HuH-7.5 (cell line): ENCODE measurements at places on chromosomes 5 and 9.

DNA sequence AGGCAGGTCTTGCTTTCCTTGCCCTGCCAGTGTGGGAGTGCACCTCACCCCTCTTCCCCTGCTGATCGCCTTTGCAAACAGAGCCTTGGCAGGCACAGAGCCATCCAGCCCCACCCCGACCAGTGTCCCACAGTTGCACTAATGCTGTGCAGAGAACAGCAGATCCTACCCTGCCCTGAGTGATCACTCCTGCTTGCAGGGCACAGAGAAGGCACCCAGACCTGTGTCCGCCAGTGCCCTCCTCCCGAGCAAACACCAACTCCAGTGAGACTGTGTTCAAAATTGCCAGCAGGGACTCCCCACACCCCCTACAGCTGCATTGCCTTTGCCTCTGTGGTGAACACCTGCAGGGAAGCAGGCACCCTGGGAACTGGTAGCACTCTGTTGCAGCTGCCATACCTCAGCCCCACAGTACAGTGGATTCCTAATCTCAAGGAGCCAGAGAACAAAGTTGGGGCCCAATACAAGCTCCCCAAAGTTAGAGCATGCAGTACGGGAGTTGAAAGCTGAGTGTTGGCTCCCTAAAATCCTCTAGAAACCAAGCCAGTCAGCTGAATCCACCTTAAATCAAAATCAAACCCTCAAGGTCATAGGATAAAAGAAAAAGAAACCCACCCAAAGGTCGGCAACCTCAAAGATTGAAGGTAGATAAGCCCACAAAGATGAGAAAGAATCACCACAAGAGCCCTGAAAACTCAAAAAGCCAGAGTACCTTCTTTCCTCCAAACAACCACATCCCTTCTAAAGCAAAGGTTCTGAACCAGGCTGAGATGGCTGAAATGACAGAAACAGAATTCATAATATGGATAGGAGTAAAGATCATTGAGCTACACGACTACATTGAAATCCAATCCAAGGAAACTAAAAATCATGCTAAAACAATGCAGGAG is 92.9 kb upstream of the PIK3R1 start:
- DNase-seq = no peak

GRCh38 chr5:157290156-157290980 is 24.4 kb downstream of the CYFIP2 start:
- no peak for DNase-seq

DNA sequence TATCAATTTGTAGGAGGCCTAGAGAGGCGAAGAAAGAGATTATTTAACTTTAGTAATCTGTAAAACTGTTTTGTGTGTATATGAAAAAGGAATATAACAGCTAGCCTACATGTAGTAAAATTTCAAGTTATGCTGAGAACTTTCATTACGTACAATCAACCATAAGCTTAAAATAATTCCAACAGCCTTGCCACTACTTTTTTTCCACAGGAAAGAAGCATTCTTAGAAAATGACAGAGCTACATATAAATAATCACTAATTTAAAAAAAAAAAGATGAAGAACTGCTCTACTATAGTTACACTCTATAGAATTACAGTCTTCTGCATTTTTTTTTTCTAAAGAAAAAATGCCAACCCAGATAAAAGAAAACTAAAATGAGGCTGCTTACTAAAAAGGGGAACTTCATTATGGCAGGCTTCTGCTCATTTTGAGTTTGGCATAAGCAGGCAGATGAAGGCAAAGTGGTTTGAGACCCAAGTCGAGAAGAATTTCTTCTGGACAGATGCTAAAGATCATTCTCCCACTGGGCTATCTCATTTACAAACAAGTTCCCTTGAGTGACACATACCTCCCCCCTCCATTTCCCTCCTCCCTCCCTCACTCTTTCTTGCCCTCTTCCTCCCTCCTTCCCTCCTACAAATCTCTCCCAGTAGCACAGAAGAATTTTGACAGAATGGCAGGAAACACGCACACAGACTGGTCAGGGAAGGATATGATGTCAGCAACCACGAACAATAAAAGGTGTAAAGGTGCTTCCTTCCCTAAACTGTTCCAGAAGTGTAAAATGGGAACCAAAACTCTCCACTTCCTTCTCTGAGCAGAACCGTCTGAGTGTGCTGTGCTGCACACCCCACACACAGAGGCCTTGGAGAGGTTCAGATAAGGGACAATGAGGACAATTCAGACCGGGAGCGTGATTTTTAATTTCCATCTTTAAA is 56.1 kb downstream of the MEF2C start:
- DNase-seq = no peak

- DNase-seq = no peak
Observed at GRCh38 chr9:4837261-4838188, 44.8 kb downstream of the RCL1 start.

- no peak for DNase-seq
Observed at GRCh38 chr9:27436234-27436633, 87.9 kb upstream of the IFNK start.

DNA sequence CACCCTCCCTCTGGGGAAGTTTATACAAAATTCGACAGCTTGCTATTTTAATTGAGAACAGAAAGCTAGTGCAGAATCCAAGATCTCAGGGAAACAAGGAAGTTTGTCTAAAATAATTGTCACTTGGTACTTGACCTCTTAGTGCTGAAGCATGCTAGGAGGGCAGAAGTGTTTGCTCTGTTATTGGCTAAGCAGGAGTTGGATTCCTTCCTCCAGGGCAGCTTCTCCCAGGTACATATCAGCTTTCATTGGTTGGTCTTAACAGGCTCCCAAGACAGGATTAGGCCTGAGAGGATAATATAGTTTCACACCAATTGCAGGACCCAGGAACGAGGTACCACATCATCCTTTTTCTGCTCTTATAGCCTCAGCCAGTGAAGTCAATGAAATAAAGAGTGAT is 432.8 kb downstream of the IRX1 start:
- no peak for DNase-seq

DNA sequence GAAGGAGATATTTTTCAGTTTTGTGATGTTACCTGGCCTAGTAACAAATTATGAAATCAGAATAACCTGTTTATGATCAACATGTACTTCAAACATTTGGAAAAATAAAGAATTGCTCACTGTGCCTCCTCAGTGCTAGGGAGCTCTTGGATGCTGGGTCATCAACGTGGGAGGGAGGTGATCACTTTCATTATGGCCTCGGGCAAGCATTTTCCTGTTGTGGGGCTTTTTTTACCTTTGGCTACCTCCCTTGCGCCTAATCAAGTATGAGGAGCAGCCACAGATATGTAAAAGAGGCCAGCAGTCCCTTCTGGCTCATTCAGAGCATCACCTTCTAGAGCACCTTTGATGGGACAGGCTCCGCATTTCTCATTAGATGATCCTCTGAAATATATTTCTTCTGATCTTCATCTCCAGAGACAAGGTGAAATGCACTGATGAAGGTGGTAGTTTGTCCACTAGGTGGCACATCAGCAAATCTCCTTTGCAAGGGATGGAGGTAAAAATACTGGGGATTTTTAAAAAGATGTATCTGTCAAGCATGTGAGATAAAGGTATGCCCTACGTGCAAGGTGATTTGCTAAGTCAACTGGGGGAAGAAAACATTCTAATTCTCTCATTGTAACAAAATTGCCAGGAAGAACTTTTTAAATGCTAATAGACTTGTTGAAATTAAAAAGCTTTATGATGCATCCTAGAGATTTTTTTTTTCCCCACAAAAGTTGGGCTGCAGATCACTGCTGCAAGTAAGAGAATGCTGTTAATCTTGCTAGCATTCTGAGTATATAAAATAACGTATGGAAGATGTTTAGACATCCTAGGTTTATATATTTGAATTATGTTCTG is 218.2 kb downstream of the MAST4 start:
- peak; percentile 41 for DNase-seq

DNA sequence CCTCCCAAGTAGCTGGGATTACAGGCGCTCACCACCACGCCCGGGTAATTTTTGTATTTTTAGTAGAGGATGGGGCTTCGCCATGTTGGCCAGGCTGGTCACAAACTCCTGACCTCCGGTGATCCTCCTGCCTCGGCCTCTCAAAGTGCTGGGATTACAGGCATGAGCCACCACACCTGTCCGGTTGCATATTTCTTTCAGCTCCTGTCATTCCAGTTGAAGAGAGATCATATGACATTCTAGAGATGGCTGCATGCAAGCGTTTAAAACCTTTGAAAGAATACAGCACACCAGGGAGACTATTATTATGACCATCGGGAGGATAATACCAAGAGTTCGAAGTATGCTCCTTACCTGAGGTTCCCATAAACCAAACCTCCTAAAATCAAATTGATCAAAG is 9.6 kb upstream of the NIM1K start:
- no peak for DNase-seq

GRCh38 chr9:78493166-78493742 is 196.3 kb downstream of the PSAT1 start:
- DNase-seq = no peak

GRCh38 chr9:136875155-136875554 is 9.0 kb upstream of the EDF1 start:
- no peak for DNase-seq

GRCh38 chr5:150393096-150393645 is 19.5 kb downstream of the CD74 start:
- DNase-seq = no peak

DNA sequence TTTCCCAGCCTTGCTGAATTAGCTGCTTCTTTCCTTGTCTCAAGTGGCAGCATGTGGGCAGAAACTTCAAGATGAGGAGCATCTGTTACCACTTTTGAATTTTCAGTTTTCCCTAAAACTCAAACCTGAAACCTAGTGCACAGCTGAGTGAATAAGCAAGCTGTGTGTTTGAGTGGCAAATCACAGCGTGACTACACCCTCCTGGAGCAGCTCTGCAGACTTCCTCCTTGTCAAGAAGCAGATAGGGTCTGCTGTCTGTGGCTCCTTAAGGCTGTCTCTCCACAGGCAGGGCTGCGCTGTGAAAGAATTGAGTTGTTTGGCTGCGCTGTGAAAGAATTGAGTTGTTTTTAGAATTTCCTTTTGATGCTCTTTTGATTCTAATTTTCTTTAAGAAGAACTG is 179.7 kb upstream of the HAPLN1 start:
- no peak for DNase-seq

- no peak for DNase-seq
Observed at GRCh38 chr9:98763986-98764745, 32.2 kb downstream of the ANKS6 start.

DNA sequence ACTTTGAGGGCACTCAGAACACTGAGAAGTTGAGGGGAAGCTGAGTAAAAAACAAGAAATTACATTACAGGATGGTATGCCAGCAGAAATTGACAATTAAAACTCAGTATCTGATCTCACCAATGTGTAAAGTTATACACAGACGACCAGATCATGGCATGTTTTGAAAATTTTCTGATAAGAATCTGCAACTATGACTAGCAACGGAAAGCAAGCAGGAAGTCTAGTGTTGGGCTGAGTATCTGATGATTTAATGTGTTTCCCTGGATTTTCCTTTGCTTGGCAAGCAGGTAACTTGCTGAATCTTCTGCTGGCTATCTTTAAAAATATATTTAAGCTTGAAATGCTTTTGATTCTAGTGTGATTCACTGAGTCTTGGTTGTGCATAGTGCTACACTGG is 5.2 kb upstream of the GCNT4 start:
- DNase-seq = no peak

DNA sequence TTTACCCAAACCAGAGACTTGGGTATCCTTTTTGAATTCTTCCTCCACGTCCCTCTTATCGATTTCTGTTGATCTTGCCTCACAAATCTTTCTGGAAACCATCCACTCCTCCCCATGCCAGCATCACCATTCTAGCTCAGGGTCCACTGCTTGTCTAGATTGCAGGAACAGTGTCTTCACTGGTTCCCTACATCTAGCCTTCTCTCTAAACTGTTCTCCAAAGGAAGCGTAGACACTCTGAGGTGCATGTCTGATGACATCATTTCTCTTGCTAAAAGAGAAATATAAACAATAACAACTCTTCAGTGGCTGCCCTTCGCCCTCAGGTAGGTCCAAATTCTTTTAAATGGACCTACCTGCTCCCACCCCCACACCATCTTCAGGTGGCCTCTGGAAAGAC is 200.1 kb downstream of the DCP2 start:
- DNase-seq = no peak

- no peak for DNase-seq
Observed at GRCh38 chr5:177520916-177521513, 4.3 kb upstream of the DDX41 start.

- no peak for DNase-seq
Observed at GRCh38 chr5:161421067-161421466, 125.5 kb downstream of the GABRB2 start.

DNA sequence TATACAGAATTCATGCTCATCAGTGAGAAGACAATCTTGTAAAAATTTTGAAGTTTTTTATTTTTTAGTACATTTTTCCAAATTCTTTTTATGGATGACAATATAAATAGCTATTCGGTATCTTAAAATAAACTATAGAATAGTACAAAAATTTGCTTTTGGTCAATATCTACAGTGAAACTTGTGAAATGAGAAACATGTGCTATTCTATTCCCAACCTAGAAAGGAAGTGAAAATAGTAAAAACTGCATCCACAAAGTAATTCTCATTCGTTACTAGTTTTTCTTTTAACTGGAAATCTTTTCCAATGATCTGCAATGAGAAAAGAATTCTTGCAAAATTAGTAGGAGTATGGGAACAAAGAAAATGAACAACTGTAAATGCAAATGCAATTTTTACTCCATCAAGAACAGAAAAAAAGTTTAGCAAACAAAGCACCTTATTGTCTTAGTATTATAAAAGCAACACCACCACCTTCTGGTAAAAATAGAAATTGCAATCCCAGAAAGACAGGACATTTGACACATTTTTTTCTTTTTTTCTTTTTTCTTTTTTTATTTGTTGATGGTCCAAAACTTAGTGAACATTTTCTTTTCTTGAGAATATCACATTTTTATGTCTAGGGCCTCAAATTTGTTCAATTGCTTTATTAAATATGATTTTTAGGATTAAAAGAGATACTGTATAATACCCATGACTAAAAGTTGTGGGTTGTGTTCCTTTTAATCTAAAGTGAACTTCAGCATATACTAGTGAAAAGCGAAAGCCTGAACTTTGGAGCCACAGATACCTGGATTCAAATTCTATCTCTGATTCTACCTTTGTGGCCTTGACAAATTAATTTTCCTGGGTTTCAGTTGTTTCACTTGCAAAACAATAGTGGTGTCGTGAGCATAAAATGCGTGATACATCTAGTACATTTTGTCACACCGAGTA is 72.3 kb downstream of the SLCO4C1 start:
- no peak for DNase-seq

GRCh38 chr5:75931175-75931574 is 152.0 kb upstream of the SV2C start:
- DNase-seq = no peak

GRCh38 chr5:126139773-126140172 is 283.4 kb upstream of the GRAMD2B start:
- DNase-seq = no peak

GRCh38 chr9:112861638-112862555 is 28.8 kb downstream of the SLC46A2 start:
- no peak for DNase-seq

- no peak for DNase-seq
Observed at GRCh38 chr5:176722757-176723156, 75.5 kb downstream of the TSPAN17 start.

DNA sequence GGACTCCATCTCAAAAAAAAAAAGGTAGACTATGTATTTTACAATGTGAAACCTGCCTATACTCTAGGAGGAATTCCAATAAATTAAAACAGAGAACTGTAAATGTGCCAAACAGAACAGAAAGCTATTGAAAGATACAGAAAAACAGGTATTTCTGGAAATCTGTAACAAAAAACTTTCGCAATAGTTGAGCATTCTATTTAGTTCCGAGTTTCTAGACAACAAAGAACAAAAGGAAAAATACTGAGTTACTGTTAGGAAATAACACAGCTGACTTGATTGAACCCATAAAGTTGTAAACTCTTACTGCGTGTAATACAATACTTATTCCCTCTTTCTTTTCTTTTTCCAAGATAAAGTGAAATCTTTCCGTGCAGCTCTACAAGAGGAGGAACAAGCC is 18.6 kb downstream of the DIMT1 start:
- DNase-seq = no peak
